ENCODE measurements at places on chromosomes 5 and 9.

DNA sequence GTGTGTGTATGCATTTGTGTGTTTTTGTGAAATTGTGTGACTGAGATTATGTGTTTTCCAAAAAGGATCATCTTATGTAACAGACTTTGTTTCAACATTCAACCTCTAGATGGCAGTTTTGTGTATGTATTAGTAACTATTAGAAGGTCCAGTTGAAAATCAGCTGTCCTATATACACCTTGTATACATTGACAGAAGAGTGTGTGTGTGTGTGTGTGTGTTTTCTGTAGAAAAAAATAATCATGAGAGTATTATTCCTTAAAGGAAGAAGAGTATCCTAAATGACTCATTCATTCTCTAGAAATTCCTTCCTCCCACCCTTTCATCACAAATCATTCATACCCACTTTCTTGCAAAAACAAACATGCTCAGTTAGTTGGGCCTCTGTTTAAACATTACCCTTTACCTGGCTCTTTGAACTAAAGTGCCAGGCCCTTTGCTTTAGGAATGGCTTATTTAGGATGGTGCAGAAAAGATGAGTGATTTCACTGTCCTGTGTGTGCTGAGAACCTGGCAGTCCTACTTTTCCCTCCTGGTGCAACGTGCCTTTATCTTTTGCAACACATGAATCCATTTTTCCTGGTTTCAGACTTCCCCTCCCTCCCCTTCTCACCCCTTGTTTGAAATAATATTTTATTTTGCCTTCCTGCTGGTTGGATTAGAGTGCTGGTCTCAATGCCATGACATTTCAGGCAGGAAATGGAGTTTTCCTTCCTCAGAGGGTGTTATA, 152.2 kb downstream of the ARHGAP26 start:
- DNase-seq = no peak

DNA sequence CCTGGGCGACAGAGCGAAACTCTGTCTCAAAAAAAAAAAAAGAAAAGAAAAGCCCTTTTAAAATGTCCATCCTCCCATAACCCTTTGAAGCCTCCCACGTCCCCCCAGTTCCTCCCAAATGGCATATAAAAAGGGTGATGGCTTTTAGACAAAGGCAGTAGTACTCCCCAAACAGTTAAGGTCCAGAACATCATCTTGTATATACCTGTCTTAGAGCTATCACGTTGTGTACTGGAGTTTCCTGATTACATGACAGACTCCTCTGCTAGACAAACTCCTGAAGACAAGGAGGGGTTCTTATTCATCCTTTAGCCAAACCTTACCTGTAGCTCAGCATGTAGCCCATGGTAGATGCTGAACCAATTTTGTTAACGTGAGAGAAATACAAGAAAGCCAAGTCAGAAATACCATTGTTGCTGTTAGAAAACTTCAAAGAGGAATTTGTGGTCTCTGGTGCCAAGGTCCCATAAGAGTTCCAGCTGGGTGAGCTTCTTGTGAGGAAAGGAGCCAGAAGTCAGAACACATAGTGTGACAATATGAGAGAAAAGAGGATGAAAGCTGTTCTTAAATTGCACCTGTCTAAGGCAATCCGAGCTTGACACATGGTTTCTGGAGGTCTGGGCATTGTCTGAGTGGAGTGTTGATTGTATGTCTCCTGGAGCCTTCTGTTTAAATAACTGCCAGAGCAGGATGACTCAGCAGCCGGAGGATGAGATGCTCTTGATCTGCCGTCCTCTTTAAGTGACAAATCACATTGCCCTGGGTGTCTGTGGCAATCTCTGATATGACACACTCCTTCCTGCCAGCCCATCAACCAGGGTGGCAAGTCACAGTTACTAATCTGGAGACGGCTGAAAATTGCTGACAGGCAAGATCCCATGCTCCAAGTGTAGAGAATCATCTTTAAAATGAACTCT, 69.1 kb downstream of the ARRDC3 start:
- peak; percentile 89 for DNase-seq

GRCh38 chr5:29518176-29518575, 1675.3 kb upstream of the CDH6 start:
- DNase-seq = no peak

GRCh38 chr9:134174073-134174449, 9.7 kb upstream of the RNU6ATAC start:
- DNase-seq = no peak

DNA sequence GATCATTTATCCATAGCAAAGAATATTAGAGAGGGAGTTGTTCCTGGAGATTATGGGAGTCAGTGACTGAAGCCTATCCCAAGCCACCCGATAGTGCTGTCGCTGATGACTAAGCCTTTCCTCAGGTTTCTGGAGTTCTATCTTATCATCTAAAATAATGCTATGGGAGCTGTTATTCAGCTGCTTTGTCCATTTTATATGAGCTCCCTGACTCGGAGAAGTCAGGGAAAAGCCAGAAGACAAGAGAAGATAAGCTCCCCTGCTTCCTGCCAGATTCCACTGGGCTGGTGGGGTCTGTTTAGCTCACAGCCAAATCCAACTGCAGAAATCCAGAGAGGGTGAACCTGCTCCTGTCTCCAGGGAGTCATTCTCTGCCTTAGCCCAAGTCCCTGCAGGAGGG, 148.2 kb downstream of the DROSHA start:
- DNase-seq = no peak

- no peak for DNase-seq
These were observed 9.7 kb upstream of the CHD1 start for GRCh38 chr5:98938464-98938863.

DNA sequence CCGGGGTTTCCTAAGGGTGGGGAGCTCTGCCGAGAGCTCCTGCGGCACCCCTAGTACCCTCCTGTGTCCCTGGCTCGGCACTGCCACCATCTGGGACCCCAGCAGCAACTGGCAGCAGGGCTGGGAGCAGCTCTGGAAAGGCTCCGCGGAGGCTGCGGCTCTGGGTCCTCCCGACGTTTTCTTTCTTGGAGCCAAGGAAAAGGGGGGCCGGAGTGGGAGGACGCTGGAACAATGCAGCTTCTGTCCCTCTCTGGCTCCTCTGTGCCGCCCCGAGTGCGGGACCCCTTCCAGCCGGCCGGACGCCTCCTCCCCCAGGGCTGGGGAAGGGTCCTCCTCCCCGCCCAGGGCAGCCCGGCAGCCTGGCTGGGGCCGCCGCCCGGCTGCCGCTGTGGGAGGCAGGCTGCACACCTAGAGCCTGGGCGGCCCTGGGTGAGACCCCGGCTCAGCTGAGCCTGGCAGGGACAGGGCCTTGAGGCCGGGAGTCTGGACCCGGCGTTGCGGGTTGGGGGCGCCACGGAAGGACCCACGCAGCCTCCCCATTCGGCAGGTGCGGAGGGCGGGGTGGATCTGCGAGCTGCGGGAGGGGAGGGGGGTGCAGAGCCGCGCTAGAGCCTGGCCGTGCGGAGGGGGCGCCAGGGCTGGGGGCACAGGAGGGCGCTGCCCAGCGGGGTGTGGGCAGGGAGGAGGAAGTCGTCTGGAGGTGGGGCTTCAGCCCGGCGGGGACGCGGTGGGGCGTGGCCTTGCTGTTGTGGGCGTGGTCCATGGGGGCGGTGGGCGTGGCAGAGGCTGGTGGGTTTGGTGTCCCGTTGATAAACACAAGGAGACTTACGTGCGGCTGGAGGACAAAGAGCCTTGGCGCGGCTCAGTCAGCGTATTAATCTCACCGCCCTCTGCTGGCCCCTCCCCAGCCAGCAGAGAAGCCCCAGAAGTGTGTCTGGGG, 15.1 kb downstream of the GPSM1 start:
- DNase-seq = peak; percentile 67

DNA sequence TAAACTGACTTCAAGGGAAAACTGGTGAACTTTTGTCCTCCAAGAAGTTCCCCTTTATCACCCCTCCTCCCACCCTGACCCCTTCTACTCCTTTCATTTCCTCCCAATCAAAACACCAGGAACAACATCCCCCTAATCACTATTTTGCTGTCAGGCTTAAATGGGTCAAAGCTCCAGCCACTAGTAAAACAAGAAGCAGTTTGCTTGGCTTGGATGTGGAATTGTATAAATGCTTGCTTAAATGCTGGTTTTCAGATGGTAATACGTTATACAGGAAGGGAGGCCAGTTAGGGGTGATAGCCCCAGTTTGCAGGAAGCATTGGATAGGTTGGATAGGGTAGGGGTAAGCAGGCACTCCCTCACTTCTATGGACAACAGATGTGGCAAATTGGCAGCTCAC, 473.6 kb downstream of the AGTPBP1 start:
- DNase-seq = no peak

- DNase-seq = no peak
These were observed 1809.9 kb upstream of the ACO1 start for GRCh38 chr9:30574355-30575151.

- no peak for DNase-seq
These were observed 1.7 kb downstream of the MYORG start for GRCh38 chr9:34374905-34375552.

GRCh38 chr9:135809166-135809565, 98.2 kb downstream of the CAMSAP1 start:
- no peak for DNase-seq

GRCh38 chr9:131776473-131776872, 36.6 kb upstream of the RAPGEF1 start:
- DNase-seq = no peak

DNA sequence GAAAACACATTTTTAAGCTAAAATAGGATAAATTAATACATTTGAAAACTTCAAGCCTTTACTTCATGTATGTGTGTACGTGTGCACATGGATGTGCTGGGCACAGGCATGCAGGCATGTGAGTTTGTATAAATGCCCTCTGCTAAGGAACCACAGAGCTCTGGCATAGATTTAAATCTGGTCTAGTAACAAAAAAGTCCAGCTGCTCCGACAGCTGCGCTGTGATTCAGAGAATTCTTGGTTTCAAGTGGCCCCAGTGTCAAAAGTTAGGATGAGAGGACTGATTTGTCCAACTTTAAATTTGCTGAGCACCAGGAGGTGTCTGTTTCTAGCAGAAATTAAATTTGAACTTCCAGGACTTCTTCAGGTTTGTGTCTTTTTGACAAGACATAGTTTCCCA, 203.7 kb upstream of the TUT7 start:
- no peak for DNase-seq

DNA sequence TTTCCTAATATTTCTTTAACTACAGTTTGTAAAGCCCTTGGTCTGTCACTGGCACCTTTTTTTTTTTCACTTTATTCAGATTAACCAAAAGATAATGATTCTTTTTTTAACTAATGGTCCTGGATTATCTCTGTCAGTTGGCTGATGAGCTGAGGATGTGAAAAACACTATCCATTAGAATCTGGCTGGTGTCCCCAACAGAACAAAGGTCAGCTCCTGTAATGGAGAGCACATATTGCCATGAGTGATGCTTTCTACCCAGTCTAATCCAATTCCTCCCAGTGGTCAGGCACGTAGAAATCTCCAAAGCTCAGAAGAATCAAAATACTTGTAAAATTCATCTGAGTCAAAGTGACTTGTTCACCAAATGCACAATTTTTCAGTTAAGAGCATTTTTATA, 491.7 kb upstream of the PIK3R1 start:
- no peak for DNase-seq

DNA sequence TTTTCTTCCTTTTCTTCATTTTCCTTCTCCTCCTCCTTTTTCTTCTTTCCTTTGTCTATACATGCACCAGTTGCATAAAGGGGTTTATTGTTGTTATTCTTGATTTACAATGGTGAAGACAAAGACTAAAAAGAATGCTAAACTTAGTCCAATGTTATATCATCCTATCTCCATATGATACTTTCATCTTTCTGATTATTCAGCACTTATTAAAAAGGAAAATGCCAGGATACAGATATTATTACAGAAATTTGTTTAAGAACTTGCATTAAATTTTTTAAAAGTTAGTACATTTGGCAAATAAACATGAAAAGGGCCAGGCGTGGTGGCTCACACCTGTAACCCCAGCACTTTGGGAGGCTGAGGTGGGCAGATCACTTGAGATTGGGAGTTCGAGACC, 1074.9 kb downstream of the EFNA5 start:
- DNase-seq = no peak

- no peak for DNase-seq
These were observed 106.8 kb upstream of the SARDH start for GRCh38 chr9:133844881-133845410.

DNA sequence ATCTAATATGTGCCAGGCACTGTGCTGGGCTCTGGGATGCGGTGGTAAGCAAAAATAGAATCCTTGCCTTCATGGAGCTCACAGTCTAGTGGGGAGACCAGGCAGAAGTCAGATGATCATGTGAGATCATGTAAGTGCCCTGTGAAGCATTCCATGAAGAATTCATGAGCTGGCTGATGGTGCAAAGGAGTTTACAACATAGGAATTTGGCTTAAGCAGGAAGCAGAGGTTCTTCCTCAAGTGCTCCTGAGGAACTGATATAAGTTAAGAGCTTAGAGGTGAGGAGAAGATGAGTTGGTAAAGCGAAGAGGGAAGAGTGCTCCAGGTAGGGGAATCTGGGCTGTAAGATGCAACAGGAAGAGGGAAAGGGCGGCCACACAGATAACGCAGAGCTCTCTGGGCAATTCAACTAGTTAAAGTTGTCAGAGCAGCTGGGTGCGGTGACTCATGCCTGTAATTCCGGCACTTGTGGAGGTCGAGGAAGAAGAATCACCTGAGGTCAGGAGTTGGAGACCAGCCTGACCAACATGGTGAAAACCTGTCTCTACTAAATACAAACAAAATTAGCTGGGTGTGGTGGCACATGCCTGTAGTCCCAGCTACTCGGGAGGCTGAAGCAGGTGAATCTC, 78.5 kb upstream of the SPATA31D4 start:
- DNase-seq = no peak

- DNase-seq = no peak
These were observed 42.5 kb upstream of the GABBR2 start for GRCh38 chr9:98751210-98751609.

GRCh38 chr5:126182971-126183695, 240.1 kb upstream of the GRAMD2B start:
- no peak for DNase-seq

- DNase-seq = peak; percentile 49
These were observed 1.0 kb upstream of the SAP30L start for GRCh38 chr5:154444556-154445421.

DNA sequence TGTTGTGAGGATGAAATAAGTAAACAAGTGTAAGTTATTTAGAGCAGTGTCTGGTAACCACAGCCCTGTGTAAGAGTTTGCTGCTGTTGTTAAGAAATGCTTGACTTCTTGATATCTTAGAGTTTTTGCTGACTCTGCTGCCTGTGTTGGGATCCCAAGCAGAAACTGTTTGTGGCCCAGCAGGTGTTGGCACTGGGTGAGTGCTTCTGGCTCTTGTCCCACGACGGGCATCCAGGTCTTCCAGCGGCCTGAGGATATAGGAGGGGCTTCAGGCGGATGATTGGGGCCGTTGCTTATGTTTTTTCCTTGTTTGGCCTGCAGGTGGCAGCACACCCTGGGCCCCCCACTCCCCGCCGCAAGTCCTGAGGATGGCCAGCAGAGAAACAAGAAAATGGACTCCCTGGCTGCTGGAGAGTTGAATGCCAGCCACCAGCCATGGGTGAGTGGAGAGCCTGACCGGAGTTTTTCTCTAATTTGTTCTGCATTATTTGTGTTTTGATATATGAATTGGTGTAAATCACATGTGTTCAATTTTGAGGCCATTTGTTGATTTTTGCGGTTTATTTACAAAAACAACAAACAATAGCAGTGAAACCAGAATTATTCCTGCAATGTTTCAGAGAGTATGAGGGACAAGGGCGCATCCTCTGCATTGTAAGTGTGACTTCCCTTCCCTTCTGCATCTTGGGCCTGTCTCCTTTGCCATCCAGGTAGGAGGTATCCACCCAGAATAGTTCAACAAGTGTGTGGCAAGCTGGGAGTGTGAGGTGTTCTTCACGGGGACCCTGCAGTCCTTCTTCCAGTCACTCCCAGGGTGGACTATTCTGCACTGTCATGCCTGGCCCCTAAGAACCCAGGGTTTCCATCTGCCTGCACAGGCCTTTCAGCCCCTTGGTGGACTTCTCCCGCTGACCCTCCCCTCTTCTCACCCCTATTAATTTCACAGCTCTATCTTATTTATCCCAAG, 50.3 kb downstream of the SLC22A5 start:
- DNase-seq = peak; percentile 42

- DNase-seq = no peak
These were observed 159.5 kb upstream of the ERCC6L2 start for GRCh38 chr9:95715868-95716435.
